ENCODE measurements at places on chromosomes 13 and 19.

GRCh38 chr19:17752865-17753639 is 1.8 kb downstream of the FCHO1 start:
- DNase-seq = no peak

DNA sequence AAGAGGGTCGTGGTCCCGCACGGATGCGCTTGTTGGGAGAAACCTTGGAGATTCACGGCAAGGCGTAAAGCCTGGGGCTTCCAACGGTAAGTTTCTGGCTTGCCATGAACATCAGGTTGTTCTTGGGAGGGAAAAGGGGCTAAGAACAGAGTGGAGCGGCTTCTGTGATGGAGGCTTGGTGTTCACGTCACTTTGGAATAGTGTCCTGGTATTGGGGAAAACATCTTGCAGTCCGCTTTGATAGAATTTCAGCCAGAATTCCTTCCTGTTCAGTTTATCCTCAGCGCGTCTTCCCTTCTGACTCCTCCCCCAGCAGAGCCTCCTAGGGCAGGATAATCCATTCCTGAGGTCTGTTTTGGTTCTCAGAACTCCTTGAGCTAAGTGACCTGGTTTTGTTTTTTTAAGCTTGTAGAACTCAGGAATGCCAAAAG is 2.0 kb downstream of the KCTD15 start:
- DNase-seq = no peak

DNA sequence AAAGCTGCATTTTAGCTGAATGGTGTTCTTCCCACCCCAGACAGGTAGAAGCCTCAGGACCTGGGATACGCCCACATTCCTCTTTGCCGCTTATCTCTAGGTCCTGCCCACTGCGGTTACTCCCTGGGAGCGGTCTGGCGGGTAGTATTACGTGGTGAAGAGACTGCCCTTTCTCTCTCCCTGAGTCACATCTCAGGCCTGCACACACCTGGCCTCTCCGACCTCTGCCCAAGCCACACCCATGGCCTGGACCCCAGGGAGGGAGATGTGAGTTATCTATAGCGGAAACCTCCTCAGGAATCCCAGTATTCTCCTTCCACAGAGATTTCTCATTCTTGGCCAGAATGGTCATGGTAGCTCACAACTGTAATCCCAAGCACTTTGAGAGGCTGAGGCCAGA is 17.3 kb downstream of the RHPN2 start:
- DNase-seq = no peak

- no peak for DNase-seq
Measured at GRCh38 chr19:56106397-56106849, 14.7 kb downstream of the ZNF787 start.

GRCh38 chr19:30288911-30289310 is 83.3 kb upstream of the ZNF536 start:
- DNase-seq = no peak

DNA sequence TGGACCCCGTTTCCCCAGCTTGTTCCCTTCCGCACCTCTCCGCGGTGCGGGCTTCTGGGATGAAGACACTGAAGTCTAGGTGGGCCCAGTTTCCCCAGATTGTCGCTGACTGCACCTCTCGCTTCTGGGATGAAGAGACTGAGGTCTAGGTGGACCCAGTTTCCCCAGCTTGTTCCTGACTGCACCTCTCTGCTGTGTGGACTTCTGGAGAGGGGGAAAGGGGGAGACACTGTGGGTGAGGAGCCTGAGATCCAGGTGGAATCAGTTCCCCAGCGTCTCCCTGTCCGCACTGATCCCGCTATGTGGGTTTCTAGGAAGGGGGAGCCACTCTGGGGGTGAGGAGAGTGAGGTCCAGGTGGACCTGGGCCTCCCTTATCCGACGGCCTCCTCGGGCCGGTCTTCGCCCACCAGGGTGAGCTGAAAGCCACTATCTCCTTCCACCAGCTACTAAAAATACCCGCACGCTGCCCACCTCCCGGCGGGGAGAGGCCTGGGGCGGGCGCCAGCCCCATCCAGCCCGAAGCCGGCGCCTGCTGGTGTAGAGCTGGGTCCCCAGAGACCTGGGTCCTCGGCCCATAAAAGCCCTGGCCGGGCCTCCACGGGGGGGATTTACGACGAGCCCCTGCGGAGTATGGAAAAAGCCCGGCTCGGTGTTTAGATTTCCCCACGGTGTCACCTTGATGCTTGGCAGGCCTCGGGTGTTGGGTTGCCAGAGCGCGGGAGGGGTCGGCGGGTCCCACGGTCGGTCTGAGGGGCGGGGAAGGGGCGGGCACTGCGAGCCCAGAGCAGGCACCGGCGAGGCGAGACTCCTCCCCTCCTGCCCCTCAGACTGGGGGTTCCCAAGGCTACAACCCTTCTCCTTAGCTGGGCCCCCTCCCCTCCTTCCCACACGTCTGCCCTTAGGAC is 10.6 kb downstream of the FUT6 start:
- no peak for DNase-seq

- no peak for DNase-seq
Measured at GRCh38 chr19:46601318-46602224, at the start of gene CALM3. Gene CALM3, plus strand, starts transcription at chr19:46601330. Its CDS starts 105 bp downstream, at chr19:46601435.

GRCh38 chr19:13573056-13573667 is 66.9 kb upstream of the CACNA1A start:
- no peak for DNase-seq

DNA sequence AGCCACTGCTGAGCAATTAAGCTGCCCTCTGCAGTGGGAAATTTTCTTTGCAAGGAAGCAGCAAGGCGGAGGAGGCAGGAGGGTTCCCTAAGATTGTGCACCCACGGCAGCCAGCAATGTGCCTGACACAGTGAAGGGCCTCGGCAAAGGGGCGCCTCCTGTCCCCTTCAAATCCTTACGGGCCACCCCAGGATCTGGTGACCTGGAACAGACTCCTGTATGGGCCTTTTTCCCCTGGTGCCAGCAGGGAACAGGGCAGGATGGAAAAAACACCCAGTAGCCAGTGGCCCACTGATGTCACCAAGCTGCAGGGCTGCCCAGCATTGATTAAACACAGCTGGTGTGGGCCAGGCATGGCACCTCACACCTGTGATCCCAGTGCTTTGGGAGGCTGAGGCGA is 86.7 kb downstream of the GNG7 start:
- no peak for DNase-seq

- no peak for DNase-seq
Measured at GRCh38 chr13:26012995-26013394, 38.8 kb downstream of the SHISA2 start.

DNA sequence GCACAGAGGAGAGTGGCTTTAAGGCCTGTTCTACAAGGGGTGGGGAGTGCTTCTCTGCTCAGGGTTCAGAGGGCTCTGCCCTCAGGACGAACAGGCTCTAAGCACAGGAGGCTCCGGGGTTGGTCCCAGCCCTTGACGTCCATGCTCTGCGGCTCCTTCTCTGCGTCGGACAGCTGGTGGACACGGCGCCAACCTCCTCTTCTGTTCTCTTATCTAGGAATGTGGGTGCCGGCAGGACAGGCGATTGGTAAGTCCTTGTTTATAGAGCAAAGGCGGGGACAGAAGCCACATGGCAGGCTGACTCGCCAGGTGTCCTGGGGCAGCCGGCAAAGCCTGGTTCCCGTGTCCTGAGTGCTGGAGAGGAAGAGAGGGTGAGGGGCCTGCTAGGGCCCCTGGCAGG is 8.4 kb upstream of the RPS15 start:
- DNase-seq = no peak

DNA sequence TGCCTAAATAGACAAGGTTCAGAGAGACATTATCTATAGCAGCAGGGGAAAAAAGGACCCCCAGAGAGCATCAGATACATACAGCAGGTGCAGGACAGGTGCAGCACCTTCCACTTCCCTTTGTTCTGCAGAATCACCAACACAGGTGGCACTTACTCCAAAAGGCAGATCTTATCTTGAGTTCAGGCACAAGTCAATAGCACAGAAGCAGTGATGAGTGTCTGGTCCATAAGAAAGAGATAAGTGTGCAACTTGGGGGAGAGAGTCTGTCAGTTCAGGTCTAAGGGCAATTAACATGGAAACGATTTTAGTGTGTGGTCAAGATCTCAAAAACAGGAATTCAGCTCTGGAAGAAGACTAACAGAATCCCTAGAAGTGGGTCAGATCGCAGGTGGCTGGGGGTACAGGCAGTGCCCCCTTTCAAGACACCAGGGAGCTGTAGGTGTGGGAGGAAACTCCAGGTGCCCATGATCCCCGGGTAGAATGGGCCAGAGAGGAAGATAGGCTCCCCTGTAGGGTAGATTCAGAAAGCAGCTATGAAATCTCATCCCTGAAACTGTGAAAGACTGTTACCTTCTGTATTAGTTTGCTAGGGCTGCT is 40.6 kb downstream of the TNFSF11 start:
- no peak for DNase-seq

GRCh38 chr19:30162718-30163117 is 209.5 kb upstream of the ZNF536 start:
- no peak for DNase-seq

DNA sequence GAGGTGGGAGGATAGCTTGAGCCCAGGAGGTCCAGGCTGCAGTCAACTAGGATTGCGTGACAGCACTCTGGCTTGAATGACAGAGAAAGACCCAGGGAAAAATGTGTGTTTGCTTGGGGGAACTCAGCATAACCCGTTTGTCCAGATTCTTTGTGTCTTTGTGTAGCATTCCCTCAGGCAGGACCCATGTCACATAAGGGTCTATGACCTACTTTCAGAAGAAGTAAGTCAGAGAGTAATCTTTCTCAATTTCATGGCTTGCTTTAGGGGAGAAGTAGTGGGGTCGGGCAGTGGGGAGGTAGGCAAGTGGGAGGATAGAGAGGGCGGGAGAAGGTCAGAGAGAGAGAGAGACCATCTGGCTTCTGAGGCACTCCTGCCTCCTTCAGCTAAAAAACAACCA is 11.9 kb upstream of the PSPC1 start:
- DNase-seq = no peak

DNA sequence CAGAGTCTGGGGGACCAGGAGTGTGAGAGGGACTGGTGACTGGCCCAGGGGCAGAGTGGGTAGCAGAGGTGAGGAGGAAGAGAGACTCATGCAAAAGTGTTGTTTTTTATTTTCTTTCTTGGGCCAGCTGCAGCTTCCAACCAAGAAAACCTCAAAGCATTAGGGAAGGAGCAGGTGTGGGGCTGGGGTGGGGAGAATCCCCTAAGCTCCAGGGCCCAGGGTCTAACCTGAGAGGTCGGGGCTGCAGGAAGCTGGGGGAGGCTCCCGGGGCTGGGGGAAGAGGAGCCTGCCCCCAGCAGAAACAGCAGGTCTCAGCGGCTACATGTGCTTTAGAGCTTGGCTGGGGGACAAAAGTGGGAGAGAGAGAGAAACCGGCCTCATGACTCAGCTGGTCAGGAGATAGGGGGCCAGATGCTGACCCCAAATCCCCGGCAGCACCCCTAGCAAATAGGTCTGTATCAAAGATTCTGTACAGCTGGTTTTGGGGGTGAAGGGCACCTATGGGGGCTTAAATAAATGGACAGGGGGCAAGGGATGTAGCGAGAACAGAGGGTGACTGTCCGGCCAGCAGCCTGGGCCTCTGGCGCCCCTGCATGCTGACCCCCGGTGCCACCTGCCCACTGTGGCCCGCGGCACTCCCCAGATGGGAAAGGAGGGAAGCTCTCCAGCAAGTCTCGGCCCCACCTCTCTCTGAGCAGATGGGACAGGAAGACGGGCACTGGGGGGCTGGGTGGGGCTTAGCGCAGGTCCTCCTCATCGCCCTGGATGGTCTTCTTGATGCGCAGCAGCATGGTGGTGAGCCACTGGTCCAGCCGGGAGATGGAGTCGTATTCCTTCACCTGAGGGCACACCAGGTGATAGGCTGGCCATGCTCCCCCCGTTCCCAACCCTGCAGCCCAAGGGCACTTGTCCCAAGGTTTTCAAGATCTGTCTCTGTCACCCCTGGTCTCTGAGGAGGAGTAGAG is 3.8 kb upstream of the KPTN start:
- DNase-seq = no peak

- DNase-seq = no peak
Measured at GRCh38 chr19:3547767-3548282, 8.9 kb downstream of the TEKTIP1 start.

GRCh38 chr13:47081246-47081645 is 184.4 kb upstream of the HTR2A start:
- no peak for DNase-seq

DNA sequence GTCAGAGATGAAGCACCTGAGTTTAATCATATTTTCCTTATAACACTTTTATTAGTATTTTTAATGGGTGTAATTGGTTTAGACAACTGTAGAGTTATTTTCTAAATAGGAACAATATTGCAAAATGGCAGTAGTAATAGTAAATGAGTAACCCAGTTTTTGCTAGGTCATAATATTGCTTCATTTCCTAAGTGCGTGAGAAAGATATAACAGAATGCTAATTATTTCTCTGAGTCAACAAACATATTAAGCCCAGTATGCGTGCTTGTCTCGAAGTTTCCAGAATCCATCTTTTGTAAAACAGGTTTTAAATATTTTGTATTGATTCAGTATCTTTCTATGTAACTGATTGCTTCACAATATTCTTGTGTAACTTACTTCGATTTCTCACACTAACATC is 315.3 kb downstream of the MYO16 start:
- DNase-seq = no peak

GRCh38 chr19:54576411-54576976 is 2.9 kb downstream of the LILRA2 start:
- no peak for DNase-seq

DNA sequence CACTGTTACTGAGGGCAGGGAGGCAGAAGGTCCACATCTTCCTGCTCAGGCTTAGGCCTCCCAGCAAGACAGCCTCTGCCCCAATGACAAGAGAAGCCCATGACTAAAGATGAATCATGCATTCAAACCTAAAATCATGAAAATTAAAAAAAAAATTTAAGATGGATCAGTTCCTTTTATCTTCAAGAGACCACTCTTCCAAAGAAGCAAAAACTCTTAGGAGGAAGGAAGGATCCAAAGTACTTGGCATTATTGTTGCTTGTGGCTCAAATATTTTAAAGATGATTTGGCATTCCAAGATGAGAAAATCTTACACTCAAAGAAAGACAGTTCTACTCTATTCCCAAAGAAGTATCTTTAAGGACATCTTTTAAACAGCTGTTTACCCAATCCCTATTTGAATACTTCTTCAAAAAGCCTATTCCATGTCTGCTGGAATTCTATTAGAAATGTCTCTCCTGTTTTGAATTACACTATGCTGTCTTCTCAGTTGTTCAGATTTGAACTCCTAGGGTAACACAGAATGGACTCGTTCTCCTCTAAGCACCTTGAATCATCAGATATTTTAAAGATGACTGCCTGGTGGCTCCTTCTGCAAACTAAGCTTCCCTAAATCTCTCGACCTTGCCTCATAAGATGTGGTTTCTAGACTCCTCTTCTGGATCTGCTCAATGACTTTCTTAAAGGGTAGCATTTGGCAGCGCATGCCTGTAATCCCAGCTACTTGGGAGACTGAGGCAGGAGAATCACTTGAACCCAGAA is 7.0 kb downstream of the SERP2 start:
- no peak for DNase-seq

Data from stimulated activated CD8-positive, alpha-beta memory T cell treated with anti-CD3 and anti-CD28 coated beads, Interleukin-2, amount 100 ng/mL, for 1 hour (primary cell).